ENCODE measurements at places on chromosomes 1 and 21.

- no peak for DNase-seq
These were observed 60.5 kb downstream of the TOR1AIP2 start for GRCh38 chr1:179817056-179817455.

GRCh38 chr1:39230261-39231190 is 26.0 kb downstream of the MACF1 start:
- peak; percentile 89 for DNase-seq

DNA sequence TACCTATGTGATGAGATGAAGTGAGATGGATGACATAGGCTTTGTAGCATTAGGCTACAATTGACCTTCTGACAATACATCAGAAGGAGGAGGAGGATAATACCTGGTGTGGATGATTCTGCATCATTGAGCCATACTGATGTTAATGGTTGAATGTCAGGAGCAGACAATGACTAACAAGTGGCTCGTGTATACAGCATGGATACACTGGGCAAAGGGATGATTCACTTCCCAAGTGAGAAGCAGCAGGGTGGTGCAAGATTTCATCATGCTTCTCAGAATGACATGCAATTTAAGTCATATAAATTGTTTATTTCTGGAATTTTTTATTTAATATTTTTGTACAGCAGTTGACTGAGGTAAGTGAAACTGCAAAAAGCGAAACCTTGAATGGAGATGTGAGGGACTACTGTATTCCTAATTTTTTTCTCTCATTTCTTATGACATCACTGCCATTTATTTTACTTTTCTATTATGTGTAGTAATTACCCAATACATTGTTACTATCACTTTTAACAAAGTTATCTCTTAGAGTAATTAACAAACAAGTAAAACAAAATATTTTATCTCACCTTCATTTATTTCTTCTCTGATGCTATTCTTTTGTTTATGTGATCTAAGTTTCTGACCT is 34.4 kb upstream of the COP1 start:
- DNase-seq: peak; percentile 86

- DNase-seq: peak; percentile 31
These were observed 135.9 kb upstream of the HMCN1 start for GRCh38 chr1:185598332-185598731.

DNA sequence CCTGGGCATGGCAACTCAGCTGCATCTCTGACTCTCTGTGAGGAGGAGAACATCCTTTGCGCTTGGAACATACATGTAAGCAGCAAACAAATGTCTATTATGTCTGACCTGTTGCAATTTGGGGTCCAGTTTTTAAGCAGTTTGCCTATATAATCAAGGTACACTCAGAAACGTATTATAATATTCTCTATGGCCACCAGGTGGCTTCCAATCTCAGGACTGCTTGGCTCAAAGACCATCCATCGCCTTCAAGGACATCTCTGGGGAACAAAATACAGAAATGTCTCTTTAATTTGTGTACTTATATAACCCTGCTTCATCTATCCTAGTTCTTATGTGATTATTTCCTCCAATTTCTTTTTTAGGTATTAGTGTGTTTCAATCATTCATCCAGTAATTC is 227.2 kb downstream of the OLFM3 start:
- DNase-seq: peak; percentile 38

DNA sequence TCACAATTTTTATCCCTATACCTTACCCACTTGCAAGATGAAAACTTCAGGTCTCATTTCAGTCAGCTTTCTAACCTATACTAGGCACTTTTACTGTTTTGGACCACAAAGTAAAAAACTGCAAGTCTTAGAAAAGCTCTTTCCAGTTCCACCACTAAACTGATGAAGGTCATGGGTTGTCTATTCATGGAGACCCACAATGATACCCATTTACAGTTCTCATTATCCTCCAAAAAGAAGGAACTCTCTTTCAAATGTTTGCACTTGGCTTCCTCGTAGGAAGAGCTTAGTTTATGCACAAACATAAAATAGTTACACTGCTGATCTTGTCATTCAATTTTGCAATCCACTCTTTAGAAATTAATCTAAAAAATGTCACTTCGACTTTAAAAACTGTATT is 9.3 kb downstream of the ZNF281 start:
- no peak for DNase-seq

GRCh38 chr21:35775778-35776544 is 284.4 kb downstream of the SETD4 start:
- no peak for DNase-seq
